Bronchial smooth muscle cell (primary cell): ENCODE measurements at places on chromosomes 6 and 20. TPM values are rescaled to one million over a fixed set of nuclear protein-coding genes. Genes with fewer than 3 reads are reported as not detected.

Gene LY6G5C
- 0.09 and 0.63 TPM in 2 replicates for total RNA-seq

Gene GABRR1
- not detected in 2 replicates for total RNA-seq

Gene BCLAF1
- 56.8 and 83.7 TPM in 2 replicates for total RNA-seq

Gene HLA-DQB1
- not detected in 2 replicates for total RNA-seq

Gene FGD2
- total RNA-seq: not detected in 2 replicates

Gene EYS
- total RNA-seq: under 0.01 TPM in 1 of 2 replicates, not detected in the other

Gene FAM83C
- total RNA-seq: not detected in 2 replicates

Gene CCDC170
- 0.47 and 1.5 TPM in 2 replicates for total RNA-seq

Gene PTCRA
- total RNA-seq: not detected in 2 replicates

Gene ARFGEF3
- under 0.01 TPM in 2 replicates for total RNA-seq

Gene CDYL
- total RNA-seq: 14.3 and 14.9 TPM in 2 replicates

Gene PABPC1L
- 6.8 and 15.5 TPM in 2 replicates for total RNA-seq

Gene SPATS1
- total RNA-seq: 0.16 TPM in 1 of 2 replicates, not detected in the other

Gene PACRG
- total RNA-seq: 0.16 and 0.17 TPM in 2 replicates

Gene ABCC10
- 15.6 and 16.7 TPM in 2 replicates for total RNA-seq

Gene LINC00237
- total RNA-seq: not detected in 2 replicates

Gene ZCCHC3
- total RNA-seq: 12.1 TPM in 2 replicates

Gene LY6G6F
- total RNA-seq: not detected in 2 replicates

Gene HSPA1B
- 149 and 280 TPM in 2 replicates for total RNA-seq
